Sciatic nerve (tissue), 2 donors: ENCODE measurements at places on chromosomes 6 and 20. TPM values are rescaled to one million over a fixed set of nuclear protein-coding genes. Genes with fewer than 3 reads are reported as not detected.

GZF1 gene
- total RNA-seq, result 15.7 TPM

MDFI gene
- 15.2 TPM for total RNA-seq

FAM162B gene
- total RNA-seq, result 8.9 TPM

GMPR gene
- 11.9 TPM for total RNA-seq

GLP1R gene
- 1.6 TPM for total RNA-seq

CGAS gene
- total RNA-seq, result 7.5 TPM

E2F1 gene
- total RNA-seq, result 1.4 TPM

SLC22A1 gene
- 1.1 TPM for total RNA-seq

HSD17B8 gene
- total RNA-seq, result 12.7 TPM

RSPH9 gene
- 0.49 TPM for total RNA-seq

TXLNB gene
- 1.7 TPM for total RNA-seq

PAX1 gene
- total RNA-seq, result 0.27 TPM

NHSL1 gene
- total RNA-seq, result 18.5 TPM

PBOV1 gene
- total RNA-seq, result not detected

NKX2-4 gene
- total RNA-seq, result not detected

CTSA gene
- 87.4 TPM for total RNA-seq

MAP3K5 gene
- 18.9 TPM for total RNA-seq

TOMM6 gene
- 97.3 TPM for total RNA-seq

PRSS16 gene
- 0.67 TPM for total RNA-seq

CST1 gene
- total RNA-seq, result 2.5 TPM

PROKR2 gene
- not detected for total RNA-seq

HLA-DRB5 gene
- total RNA-seq, result 56.6 TPM

EGFL8 gene
- total RNA-seq, result 312 TPM

PACRG gene
- total RNA-seq, result 4.3 TPM

TCF21 gene
- total RNA-seq, result 0.80 TPM

SLA2 gene
- 0.49 TPM for total RNA-seq

CLPSL1 gene
- total RNA-seq, result not detected

TLDC2 gene
- 0.31 TPM for total RNA-seq

MTFR2 gene
- 0.80 TPM for total RNA-seq

PCSK2 gene
- total RNA-seq, result 18.3 TPM

ABRACL gene
- 8.5 TPM for total RNA-seq
